ENCODE measurements at places on chromosomes 11 and 22.

- DNase-seq, result no peak
These were observed 34.9 kb upstream of the MYEOV start for GRCh38 chr11:69259096-69259495.

DNA sequence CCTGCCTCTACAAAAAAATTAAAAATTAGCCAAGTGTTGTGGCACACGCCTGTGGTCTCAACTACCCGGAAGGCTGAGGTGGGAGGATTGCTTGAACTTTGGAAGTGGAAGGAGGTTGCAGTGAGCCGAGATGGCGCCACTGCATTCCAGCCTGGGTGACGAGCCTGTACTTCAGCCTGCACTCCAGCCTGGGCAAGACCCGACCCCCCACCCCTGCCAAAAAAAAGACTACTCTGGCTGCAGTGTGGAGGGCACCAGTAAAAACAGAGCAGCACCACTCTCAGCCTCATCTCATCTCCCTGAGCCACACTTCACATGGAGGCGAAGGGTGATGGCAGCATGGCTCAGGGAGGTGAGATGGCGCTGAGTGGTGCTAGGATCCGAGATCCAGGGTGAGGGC lies 50.3 kb upstream of the THY1 start:
- no peak for DNase-seq

- DNase-seq, result no peak
These were observed 645.1 kb downstream of the TBC1D22A start for GRCh38 chr22:47407461-47408025.

DNA sequence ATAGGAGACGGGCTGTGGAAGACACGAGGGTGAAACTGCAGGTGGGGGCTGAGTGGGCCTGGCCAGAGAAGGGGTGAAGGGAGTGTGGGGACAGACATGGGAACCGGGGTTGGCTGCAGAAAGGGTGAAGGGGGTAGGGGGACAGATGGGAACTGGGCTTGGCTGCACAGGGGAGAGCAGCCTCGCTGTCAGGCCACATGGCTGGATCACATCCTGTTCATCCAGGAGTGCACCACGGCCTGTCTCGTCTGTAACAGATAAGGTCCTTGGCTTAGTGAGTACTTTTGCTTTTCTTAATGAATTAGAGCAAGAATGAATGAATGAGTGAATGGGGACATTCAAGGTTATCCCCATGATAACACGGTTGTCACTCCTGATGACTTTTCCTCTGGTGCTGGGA lies 13.5 kb downstream of the FBLN1 start:
- no peak for DNase-seq

DNA sequence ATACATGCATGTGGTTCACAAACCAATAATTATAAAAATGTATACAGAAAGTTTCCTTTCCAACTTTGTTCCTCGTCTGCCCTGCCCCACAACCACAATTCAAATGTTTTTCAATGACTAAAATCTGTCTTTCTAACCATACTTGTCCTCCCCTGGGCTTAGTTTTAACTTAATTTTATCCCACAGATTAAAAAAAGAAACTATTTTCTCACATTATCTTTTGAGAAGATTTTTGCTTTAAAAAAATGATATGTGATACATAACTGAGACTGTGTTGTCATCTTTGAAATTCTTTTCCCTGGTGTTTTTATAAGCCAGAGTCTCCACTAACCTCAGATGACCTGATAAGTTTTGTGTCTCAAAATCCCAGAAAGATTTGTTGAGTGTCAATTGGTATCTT lies 79.0 kb downstream of the FDX1 start:
- no peak for DNase-seq
